ENCODE measurements at places on chromosomes 3 and 15.

DNA sequence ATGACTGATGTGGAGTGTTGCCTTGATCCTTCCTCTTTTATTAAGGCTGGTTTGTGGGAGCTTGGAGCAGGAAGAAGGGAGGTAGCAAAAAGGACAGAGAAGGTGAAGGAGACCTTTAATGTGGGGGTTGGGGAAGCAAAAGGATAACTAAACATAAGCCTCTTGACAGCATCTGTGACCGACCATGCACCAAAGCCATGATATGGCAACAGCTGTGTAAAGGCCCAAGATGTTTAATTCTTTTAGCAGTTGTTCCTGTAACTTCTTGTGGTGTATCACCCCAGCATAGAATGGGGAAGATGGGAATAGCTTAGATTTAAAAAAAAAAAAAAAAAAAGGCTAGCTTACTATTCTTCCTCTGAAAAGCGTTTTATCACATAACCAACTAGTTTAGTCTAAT lies 194.7 kb downstream of the KLHL25 start:
- no peak for DNase-seq

DNA sequence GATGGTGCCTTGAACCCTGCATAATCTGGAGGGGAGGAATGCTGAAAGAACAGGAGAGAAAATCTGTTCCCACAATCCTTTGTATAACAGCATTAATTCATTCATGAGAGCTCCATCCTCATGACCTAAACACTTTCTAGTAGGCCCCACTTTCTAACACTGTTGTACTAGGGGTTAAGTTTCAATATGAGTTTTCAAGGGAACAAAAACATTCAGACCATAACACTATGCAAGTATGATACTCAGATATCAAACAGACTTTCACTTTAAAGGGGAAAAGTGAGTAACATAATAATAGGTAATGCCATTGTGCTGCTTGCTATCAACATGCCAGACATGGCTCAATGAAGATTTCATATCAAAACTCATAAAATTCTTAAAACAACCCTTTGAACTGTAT lies 32.4 kb upstream of the PLSCR2 start:
- DNase-seq, result no peak

GRCh38 chr3:151838574-151839312 lies 24.8 kb downstream of the AADAC start:
- DNase-seq, result peak; percentile 2

DNA sequence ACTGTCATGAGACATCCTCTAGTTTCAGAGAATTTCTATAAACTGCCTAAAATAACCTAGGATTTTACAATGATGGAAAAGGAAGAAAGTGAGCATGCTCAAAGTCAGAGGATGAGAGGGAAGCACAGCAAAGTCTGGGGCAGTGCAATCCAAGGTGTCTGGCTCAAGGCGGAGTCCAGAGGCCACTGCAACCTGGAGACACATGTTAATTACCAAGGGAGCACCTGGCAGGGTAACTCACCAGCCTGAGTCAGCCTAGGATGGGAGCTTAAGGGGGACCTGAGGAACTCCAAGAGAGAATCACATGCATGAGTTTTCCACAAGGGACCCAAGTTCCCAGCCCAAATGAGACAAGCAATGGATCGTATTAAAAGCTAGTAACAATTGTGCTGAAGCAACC lies 49.8 kb downstream of the PLD1 start:
- no peak for DNase-seq

DNA sequence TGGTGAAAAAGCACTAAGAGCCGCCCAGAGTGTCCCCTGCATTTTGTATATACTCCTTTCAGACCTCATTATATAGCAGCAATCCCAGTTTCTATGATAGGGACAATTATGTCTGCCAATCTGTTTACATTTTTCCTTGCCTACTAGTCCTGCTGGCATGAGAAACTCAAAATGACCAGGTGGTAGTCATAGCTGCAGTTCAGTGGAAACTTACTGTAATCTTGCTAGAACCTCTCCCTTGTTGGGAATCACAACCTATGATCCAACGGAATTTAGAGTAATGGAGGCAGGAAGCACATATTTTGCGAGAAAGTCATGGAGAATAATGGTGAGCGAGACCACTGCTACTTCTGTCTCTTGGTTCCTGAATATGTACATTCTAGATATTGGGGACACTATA lies 28.6 kb upstream of the MINAR1 start:
- no peak for DNase-seq

GRCh38 chr3:31274326-31275024 lies 258.2 kb upstream of the STT3B start:
- no peak for DNase-seq

DNA sequence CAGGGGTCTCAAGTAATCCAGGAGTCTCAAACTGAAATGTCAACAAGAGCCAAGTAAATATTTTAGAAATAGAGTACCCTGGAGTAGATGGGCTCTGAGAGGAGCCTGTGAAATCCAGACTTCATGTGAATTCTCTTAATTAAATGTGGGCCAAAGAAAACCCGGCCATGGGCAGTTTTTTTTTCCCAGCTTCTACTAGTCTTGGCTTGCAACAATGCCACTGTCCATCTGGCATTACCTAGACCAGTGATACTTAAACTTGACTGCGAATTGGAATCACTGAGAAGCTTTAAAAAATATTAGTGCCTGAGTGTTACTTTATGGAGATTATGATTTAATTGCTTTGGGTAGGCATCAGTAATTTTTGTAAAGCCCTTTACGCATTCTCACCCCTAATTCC lies 66.4 kb upstream of the GOLGA6B start:
- no peak for DNase-seq

DNA sequence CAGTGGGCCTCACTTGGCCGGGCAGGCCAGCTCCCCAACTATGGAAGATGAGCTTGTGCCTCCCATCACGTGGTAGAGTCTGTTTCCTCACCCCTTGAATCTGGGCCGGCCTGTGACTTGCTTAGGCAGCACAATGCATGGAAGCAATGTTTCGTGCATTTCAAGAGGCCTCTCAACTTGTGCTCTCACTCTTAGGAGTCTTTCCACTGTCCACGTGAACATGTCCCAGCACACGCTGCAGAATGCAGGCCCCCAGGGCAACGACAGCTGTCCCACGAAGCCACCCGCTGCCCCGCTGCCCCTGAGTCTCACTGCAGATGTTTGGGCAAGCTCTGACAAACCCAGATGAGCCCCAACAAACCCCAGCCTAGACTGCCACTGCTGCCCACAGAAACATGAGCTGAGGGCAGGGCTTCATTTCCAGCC lies 27.2 kb upstream of the SLC41A3 start:
- DNase-seq, result no peak

DNA sequence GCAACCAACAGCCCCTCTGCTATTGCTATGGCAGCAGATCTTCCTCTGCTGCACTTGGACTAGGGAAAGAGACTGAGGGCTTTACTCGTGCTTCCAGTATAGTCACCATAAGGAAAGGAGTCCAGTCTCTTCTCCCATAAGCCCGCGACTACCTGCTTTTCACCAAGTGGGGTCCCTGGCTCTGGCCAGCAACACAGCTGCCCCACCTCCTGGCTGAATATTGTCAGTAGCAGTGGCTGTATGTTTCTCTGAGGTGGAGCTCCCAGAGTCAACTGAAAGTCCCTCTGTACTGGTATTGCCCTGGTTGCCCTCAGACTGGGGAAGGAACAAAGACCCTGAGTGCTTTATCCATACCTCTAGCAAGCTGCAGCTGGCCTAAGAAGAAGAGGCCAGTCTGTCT lies 719.6 kb downstream of the SQOR start:
- no peak for DNase-seq

GRCh38 chr3:37197810-37198371 lies 23.5 kb upstream of the LRRFIP2 start:
- no peak for DNase-seq

DNA sequence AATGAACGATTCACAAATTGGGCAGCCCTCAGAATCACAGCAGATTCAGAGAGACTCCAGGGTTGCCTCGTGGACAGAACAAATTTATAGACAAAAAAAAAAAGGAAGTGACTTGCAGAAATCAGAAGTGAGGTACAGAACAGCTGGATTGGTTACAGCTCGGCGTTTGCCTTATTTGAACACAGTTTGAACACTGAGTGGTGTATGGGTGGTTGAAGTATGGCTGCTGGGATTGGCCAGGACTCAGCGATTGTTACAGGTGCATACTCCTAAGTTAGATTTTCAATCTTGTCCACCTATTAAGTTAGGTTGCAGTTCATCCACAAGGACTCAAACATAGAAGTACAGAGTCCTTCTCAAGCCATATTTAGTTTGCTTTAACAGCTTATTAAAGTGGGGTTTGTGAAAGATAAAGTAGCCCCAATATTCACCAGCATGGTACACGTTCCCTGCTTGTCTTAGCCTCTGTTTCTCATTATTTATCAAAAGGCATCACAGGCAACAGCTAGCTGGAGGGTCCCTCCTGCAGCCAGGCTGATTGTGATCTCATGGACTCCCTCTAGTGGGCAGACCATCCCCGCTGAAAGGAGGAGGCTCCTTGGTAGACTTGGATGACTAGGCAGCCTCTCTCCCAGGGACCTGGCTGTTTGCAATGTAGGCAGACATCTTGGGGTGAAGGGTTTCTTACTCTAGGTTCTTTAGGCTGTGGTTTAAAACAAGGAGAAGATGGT lies 17.6 kb upstream of the ALDH1L1 start:
- DNase-seq, result peak; percentile 9

DNA sequence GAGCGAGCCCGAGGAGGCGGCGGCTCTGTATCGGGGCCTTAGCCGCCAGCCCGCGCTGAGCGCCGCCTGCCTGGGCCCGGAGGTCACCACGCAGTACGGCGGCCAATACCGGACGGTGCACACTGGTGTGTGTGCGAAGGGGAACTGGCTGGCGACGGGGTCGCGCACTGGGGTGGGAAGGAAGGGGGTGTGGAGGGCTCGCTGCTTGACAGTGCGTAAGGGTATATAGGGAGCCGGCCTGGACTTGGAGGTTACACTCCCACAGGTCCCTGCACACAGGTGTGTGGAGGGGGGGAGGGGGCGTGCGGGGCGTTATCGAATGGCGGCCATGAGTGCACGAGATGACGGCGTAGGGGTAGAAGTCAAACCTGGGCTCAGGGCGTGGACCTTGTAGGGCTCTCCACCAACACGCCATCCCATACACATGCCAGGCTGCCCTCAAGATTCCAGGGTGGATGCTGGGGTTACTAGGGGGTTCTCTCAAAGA lies 389 bp downstream of the APEH start:
- peak; percentile 27 for DNase-seq

- no peak for DNase-seq
These were observed 29.0 kb upstream of the HHATL start for GRCh38 chr3:42731476-42732195.

- DNase-seq, result no peak
These were observed 131.5 kb upstream of the PLXNA1 start for GRCh38 chr3:126851382-126851781.

- DNase-seq, result no peak
These were observed 383.9 kb upstream of the DPH6 start for GRCh38 chr15:35929740-35930444.

- DNase-seq, result no peak
These were observed 18.2 kb downstream of the DNAJB8 start for GRCh38 chr3:128448491-128448890.

- no peak for DNase-seq
These were observed 393.7 kb upstream of the RGMA start for GRCh38 chr15:93482731-93483130.

- DNase-seq, result peak; percentile 24
These were observed 574 bp downstream of the CHST2 start for GRCh38 chr3:143119974-143120715.

- no peak for DNase-seq
These were observed at the start of gene ZBTB38 for GRCh38 chr3:141368062-141368924. TSS of gene ZBTB38 (plus strand) at chr3:141368504. CDS start at chr3:141442389, 73,885 bp downstream.

GRCh38 chr3:151460228-151460627 lies 633 bp downstream of the IGSF10 start:
- no peak for DNase-seq

GRCh38 chr3:72768006-72768441 lies 80.2 kb downstream of the SHQ1 start:
- DNase-seq, result no peak

DNA sequence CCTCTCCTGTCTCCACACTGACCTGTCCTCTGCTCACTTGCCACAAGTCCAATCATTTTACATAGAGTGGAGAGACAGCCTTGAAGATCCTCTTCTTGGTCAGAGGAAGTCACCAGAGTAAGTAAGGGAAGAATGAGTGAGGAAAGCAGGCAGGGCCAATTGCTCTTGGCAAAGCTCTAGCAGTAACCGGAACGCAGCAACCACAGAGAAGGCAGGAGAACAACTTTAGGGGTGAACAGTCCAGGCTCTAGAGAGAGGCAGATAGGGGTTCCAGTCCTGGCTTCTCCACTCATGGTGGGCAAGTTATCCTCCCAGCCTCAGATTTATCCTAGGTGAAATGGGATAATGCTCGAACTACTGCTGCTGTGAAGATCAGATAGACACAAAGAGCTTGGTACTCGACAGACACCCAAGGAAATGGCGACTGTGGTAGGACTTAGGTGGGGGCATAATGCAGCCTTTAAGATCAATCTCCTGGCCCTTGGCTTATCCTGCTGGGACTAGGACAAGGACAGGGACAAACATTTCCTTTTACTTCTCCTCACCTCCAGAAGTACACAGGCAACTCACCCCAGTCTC lies 1.2 kb upstream of the ADAMTSL3 start:
- DNase-seq, result no peak

DNA sequence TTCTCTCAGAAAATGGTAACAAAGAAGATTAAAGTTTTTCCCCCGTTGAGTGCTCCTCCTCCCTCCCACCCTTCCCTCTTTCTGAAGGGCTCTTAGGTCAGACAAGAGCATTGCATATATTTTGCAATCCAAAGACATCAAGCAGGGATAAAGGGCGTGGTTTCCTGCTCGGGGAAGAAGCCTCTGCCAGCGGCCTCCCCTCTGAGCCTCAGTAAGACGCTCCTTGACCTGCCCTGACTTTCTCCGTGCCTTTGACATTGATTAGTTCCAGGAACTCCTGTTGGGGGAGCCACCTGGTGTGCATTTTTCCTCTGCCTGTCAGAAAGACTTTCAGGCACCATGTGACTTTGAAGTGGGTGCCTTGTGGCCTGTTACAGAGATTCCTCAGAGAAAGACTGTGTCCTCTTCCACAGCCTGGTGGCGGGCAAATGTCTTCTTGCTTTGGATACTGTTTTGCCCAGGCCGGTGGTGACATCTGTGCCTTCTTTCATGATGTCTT lies 87.2 kb upstream of the TBL1XR1 start:
- peak; percentile 3 for DNase-seq

- DNase-seq, result peak; percentile 17
These were observed 648 bp downstream of the AMIGO3 start for GRCh38 chr3:49718858-49719213.

- no peak for DNase-seq
These were observed 451 bp downstream of the ONECUT1 start for GRCh38 chr15:52789601-52790168.

DNA sequence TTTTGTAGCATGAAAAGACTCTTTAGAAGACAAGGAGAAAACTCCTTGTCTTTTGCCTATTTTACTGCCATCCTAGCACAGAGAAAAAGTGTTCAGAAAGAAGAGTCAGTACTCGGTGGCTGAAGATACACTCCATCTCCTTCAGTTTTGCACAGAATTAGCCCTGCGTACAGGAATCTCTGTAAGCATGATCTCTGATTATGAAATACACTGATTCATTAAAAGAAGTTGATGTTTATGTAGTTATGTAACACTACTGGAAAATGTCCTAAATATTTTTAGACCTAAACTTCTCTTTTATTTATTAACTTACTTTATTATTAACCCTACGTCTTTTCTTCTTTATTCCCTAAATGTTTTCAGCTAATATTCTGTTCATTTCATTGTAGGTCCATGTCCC lies 138.4 kb downstream of the LEKR1 start:
- no peak for DNase-seq
